HCT116 (cell line): ENCODE measurements at places on chromosomes 7 and 10.

- no peak for DNase-seq
Measured at GRCh38 chr10:6576326-6576725, 3.8 kb downstream of the PRKCQ start.

DNA sequence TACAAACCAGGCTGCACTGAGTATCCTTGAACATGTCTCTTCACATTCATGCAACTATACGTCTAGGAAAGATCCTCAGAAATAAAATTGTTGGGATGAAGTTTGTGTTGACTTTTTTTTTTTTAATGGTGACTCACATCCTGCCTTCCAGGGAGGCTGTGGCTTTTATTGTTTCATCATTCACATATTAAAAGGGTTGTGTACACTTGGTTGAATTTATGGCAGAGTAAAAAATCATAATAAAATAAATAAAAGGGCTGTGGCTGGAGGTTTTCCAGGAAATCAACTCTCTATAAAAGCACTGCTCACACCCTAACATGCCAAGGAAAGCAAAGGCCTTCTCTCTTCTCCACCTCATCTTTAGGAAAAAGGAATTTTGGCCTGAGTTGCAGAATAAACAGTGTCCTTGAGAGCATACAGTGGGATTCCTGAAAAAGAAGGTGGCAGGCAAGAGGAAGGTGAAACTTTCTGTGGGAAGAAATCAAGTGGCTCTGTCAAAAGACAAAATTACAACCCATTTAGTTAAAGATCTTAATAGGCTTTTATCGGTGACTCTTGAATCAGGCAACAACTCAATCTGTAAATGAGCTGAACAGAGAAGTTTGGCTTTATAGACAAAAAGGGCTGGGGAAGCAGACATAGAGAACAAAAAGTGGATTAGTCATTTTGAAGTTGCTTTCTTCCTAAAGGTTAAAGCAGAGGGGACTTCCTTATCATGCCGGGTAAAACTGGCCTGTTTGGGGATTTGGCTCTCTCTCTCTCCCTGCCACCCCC, 41.6 kb upstream of the FHIP2A start:
- peak; percentile 76 for DNase-seq

DNA sequence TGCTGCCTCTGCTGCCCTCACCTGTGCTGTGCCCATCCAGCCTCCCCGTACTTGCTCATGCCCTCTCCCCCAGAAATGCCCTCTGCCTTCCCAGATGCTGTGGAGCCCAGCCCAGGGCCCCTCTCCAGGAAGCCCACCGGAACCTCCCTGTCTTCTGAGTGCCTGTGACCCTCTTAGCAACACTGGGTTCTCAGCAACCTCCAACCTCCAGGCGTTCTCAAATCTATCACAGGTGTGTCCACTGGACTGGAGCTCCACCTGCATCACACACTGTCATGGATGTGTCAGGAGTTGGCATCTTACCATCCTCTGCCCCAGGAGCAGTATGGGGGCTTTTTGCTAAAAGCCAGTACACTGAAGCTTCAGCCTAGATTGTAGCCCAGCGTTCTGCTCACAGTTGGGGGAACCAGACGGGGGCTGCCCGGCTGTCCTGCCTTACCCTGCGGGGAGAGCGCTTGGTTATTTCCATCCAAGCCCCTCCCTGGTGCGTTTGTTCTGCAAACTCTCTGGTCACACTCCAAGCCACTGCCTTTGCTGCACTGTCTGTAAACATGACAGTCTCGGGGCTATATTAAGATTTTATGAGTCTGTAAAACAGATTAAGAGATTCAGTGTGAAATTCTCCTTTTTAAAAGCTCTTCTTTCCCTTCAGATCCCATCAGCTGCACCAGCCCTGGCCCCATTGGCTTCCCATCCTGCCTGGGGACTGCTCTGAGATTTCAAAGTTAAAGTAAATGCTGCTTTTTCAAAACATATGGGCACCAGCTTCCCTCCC, 71.3 kb upstream of the CPXM2 start:
- DNase-seq, result no peak

GRCh38 chr7:84949501-84949900, 237.4 kb downstream of the SEMA3D start:
- DNase-seq, result no peak

DNA sequence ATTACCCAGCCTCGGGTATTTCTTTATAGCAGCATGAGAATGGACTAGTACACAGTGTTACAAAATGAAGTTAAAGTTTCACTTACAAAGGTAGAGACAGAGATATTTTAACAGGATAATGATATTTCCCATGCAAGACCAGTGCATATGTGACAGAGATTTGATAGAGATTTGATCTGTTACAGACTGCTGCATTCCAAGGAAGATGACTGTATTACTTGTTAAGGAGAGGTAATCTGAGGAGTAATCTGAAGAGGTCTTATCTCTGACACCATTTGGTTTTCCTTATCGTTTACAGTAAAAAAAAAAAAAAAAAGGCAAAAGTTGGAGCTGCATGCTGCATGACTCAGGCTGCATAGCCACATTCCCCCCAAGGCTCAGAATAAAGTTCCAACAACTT, 289.6 kb downstream of the POM121L12 start:
- no peak for DNase-seq

DNA sequence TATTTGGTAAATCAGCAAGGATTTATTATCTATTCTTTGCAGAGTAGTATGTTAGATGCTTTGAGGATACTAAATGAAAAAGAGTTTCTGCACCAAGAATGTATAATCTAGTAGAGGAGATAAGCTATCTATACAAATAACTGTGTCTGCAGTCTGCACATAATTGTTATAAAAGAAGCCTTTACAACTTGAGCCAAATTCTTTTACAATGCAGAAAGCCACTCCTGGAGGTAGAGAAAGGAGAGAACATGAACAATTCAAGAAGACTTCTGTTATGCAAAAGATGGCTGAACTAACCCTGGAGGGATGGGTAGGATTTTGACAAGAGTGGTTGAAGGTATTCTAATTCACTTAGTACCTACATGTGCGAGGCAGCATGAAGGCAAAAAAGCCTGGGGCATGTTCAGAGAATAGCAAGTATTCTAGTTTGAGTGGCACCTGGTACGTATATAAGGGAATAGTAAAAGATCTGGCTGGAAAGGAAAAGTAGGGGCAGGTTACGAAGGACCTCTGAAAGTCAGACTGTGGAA, 251.1 kb upstream of the KAT6B start:
- no peak for DNase-seq

GRCh38 chr7:139598642-139599041, 75.2 kb downstream of the CLEC2L start:
- DNase-seq, result no peak

- no peak for DNase-seq
Measured at GRCh38 chr7:154686305-154686704, 316.6 kb downstream of the PAXIP1 start.

DNA sequence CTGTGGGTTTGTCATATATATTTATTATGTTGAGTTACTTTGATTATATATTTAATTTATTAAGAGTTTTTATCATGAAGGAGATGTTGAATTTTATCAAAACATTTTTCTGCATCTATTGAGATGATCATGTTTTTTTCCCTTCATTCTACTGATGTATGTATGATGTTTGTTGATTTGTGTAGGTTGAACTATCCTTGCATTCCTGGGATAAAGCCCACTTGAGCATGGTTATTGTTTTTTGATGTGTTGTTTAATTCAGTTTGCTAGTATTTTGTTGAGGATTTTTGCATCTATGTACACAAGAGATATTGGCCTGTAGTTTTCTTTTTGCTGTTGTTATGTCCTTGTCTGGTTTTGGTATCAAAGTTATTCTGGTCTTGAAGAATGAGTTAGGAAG, 31.1 kb downstream of the SCART1 start:
- DNase-seq, result no peak

- DNase-seq, result no peak
Measured at GRCh38 chr10:46556515-46557318, at the start of gene GPRIN2. Gene GPRIN2, minus strand, starts transcription at chr10:46556658. Its CDS starts 5,922 bp downstream, at chr10:46550736.

DNA sequence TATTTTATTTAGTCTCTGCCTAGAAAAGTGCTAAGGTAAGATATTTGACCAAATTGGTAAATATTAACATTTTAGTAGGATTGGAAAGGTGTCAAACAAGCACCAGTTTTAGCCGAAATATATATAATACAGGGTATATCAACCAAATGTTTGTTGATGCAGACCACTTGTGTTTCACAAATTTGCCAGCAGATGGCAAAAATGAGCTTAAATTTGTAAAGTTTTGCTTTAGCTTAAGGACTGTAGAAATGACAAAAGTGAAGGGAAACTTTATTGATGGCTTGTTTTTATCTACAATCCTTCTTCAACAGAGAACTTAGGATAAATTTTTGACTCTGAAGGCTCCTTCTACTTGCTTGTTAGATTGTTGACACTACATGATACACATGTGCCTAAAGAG, 4.8 kb upstream of the POLR1F start:
- peak; percentile 51 for DNase-seq

- peak; percentile 99 for DNase-seq
Measured at GRCh38 chr10:63711867-63712716, 190.9 kb downstream of the REEP3 start.

- DNase-seq, result no peak
Measured at GRCh38 chr10:6247041-6247712, 44.4 kb downstream of the PFKFB3 start.

DNA sequence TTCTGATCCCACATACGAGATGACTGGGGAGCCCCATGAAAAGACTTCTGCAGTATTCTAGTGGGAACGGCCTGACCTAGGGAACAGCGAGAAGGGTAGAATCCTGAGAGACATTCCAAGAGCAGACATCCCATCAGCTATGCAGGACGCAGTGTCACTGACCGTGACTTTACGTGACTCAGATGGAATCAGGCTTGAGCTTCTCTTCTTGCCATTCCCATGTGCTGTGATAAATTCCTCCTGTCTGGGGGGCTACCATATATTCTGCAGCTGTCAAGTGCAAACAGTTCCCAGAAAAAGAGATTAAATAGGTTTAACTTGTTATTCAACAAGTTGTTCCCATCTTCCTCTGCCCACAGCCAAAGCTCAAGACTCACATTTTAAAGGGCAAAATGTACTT, 73.1 kb upstream of the PDE1C start:
- no peak for DNase-seq

GRCh38 chr7:116211006-116211912, 920 bp downstream of the TES start:
- peak; percentile 93 for DNase-seq

- DNase-seq, result no peak
Measured at GRCh38 chr10:13376746-13377145, 28.7 kb upstream of the SEPHS1 start.

DNA sequence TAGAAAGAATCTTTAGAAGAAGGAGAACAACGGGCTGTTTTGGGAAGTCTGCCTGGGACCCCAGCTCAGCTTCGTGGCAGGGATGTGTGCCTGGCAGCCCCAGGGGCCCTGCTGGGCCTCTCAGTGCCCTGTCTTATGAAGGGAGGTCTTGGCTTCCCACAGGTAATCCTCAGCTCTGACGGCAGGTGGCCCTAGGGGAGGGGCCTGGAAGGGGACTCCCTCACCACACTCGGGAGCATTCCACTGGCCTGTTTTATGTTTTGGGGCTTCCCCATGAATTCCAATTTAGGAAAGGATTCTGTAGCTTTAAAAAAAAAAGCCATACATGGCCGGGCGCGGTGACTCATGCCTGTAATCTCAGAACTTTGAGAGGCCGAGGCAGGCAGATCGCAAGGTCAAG, 3.0 kb upstream of the DMBT1 start:
- peak; percentile 31 for DNase-seq

GRCh38 chr7:141113131-141113530, 39.3 kb downstream of the TMEM178B start:
- no peak for DNase-seq

GRCh38 chr10:89526358-89526757, 9.0 kb downstream of the SLC16A12 start:
- DNase-seq, result no peak

- no peak for DNase-seq
Measured at GRCh38 chr10:116879817-116880216, 30.5 kb downstream of the ENO4 start.

DNA sequence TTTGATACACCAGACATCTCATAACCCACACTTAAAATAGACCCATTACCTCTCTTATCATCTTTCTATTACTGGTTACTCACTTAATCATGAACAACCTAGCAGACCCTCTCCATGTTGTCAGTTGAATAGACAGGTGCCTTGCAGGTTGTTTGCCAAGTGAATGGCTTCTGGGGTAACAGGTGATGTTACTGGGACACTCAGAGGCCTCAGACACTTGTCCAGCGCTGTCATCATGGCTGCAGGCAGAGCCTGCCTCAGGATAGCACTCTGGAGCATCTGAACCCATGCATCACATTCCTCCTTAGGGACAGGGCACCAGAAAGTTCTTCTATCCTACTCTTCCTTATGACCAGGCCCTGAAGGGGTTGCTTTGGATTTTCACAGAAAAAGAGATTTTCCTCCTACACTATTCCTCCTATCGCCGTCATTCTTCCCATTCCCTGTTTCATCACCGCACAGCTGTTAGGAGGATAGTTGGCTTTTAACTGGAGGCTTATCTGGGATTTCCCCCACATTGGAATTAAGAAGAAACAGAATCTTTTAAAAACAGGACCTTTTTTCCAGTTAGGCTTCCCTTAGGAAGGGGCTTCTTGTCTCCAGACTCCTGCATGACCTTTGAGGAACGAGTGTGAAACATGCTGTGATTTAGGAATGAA, 182.1 kb downstream of the VTI1A start:
- DNase-seq, result no peak

DNA sequence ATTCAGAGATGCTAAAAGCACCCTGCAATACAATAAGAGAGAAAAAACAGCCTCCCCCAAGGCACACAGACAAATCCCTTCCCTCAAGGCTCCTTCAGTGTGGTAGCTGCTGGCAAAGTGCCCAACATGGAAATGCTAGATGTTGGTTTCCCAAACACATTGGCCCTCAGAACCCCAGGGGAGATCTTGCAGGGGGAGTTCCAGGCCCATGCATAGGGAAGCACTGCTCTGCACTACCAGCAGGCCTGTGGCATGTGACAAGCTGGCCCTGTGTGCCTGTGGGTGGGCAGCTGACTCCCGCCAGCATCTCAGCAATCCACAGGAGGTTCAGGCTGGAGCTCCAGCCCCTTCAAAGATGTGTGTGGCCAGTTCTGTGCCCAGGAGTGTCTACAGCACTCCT, 16.8 kb upstream of the CSGALNACT2 start:
- no peak for DNase-seq

- no peak for DNase-seq
Measured at GRCh38 chr7:36037121-36037662, 115.9 kb upstream of the EEPD1 start.

DNA sequence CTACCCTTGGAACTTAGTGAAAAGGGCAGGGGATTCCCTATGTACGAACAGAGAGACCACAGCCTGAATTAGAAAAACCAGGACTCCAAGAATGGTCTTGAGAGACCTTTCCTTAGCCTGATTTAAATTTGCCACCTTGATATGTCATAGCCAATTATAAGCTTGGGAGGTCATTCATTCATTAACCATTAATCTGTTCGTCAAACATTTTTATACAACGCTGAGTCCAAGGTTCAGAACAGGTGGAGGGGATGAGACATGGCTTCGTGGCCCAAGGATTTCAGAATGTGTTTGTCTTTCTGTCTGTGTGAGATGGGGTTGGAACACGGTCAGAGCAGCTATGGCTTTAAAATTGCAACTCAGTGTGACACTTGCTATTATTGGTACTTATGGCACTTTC, 158.0 kb downstream of the PAXIP1 start:
- no peak for DNase-seq

DNA sequence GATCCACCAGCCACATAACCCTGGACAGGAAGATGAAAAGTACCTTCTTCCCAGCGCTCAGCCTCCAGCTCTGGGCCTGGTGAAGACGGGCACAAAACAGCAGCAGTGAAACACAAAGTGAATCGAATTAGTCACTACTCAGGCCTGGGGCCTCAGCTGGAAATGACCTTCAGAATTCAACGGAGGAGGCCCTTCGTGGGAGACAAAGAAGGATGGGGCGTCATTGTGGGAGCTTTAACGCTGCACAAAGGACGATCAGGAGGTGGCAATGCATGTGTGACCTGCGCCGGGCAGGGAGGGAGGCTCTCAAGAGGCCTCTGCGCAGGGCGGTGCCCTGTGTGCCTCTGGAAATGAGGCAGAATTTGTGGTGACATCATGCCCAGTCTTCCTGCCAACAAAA, 161.9 kb downstream of the DNAJB6 start:
- no peak for DNase-seq
